AG09309 (cell line): ENCODE measurements at places on chromosomes 11 and 22.

- no peak for DNase-seq
Observed at GRCh38 chr11:112631333-112631732, 329.9 kb upstream of the NCAM1 start.

GRCh38 chr11:117449111-117449693 is 121.5 kb downstream of the CEP164 start:
- no peak for DNase-seq

DNA sequence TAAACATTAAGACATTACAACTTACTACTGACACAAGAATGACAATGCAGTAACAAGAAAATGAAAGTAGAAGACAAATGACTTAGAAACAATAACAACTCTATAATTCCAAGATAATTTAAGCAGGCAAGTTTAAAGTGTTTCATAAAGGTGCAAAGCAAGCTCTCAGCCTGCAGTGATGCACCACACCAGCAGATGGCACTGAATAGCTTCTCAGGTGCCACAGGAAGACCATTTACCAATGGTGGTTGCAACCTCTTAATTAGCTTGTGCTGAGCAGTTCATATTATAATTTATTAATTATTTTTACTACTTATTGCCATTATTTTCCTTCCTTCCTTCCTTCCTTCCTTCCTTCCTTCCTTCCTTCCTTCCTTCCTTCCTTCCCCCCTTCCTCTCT is 60.6 kb downstream of the NXPE2 start:
- no peak for DNase-seq

GRCh38 chr22:16586170-16586569 is 6.4 kb downstream of the CCT8L2 start:
- no peak for DNase-seq

- DNase-seq = no peak
Observed at GRCh38 chr11:23976426-23976825, 520.4 kb upstream of the LUZP2 start.

GRCh38 chr11:73969991-73970800 is 12.4 kb downstream of the UCP2 start:
- no peak for DNase-seq
